CD4-positive, alpha-beta T cell (primary cell): ENCODE measurements at places on chromosomes 3 and 15.

- DNase-seq, result no peak
Measured at GRCh38 chr3:172115787-172116186, 76.4 kb downstream of the FNDC3B start.

DNA sequence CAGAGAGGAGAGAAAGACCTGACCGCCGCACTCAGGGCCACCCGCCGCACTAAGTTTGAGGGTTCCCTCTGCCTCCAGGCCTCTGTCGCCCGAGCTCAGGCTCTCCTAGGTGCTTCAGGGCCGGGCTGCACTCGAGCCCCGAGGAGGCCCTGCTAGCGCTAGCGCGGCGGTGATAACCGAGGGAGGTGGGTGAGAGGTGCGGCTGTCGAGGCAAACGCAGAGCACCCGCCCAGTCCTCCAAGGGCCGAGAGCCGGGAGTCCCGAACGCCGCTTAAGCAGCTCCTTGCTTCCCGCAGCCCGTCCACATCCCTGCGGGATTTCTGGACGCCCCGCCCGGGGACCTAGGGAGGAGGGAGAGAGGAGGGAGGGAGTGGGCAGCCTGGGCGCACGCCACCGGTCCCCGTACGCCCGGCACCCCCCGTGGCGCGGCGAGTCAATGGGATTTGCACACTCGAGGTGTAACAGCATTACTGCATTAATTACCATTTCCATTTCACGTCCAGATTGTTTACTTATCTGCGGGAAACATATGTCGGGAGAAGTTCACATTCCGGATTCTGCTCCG, 6.8 kb downstream of the SOX14 start:
- no peak for DNase-seq

GRCh38 chr3:67897351-67898336, 243.2 kb upstream of the SUCLG2 start:
- DNase-seq, result no peak

DNA sequence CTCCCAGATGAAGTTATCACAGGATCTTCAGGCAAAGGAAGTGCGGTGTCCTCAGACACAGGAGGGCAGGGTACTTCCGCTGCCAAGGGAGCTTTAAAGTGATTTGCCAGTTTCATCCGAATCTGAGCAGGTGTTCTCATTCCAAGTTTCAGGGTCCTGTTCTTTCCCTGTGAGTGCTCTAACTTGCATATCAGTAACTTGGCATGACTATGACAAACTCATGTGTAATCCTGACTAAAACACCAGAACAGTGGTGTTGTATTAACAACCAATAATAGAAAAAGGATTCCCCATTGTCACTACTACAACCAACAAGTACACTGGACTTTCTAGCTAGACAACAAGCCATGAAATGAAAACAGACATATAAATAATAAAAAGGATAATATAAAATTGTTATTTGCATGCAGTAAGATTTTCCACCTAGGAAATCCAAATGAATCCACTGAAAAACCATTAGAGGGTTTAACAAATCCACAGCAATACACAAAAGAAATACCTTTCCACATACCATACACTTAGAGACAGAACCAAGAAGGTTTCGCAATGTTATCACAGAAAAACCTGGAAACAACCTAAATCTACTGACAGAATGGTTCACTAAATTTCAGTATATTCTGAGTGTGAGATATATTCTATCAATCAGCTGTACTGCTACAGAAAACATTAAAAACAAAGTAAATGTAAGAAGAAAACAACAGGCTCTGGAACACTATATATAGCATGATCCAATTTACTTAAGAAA, 40.9 kb upstream of the RPL35A start:
- DNase-seq, result no peak

- no peak for DNase-seq
Measured at GRCh38 chr3:58474348-58474911, 17.5 kb upstream of the KCTD6 start.

GRCh38 chr15:62867844-62868243, 174.7 kb upstream of the TPM1 start:
- no peak for DNase-seq

DNA sequence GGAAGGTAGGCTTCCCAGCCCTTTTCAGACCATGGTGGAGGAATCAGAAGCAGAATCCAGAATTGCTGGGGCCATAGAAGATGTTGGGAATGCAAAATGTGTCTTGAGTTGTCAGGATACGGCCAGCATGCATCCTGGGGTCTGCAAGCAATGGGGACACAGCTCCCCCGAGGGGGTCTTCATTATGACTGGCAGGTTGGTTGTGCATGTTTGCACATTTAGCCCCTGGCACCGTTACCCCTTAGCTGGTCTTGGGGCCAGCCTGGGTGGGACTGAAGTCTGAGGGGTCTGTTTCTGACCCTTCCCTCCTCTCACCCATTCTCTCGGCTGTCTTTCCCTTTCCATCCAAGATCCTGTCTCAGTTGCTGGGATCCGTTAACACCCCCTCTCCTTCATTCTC, 50.7 kb downstream of the STARD5 start:
- DNase-seq, result no peak

GRCh38 chr15:74845581-74845980, 2.6 kb upstream of the ULK3 start:
- no peak for DNase-seq
